HAP-1 (cell line): ENCODE measurements at places on chromosomes 2 and 18.

DNA sequence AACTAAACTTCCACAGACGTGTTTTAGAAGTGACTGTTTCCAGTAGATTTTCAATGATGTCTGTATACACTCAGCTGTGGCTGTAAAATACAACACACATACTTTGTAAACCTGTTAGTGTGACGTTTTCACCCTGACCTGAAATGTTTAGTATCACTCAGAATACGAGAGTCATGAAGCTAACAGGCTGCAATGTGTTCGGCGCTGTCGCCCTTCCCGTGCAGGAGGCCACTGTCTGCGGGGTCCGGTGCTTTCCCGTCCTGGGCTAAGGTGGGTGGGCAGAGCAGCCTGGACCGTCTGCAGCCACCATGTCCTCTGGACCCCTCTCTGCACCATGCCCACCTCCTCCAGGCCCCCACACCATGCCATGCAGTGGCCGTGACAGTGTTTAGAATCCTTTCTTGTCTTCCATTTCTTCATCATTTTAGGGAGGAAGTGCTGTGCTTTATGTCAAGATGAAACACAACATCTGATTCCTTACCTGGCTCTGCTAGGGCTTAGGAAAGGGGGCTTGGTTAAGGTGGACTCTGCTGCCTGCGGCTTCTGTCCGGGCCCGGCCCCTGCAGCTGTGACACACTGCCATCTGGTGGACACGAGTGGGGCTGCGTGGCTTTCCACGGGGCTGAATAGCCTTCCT is 53.8 kb upstream of the RBM44 start:
- DNase-seq = peak; percentile 31

DNA sequence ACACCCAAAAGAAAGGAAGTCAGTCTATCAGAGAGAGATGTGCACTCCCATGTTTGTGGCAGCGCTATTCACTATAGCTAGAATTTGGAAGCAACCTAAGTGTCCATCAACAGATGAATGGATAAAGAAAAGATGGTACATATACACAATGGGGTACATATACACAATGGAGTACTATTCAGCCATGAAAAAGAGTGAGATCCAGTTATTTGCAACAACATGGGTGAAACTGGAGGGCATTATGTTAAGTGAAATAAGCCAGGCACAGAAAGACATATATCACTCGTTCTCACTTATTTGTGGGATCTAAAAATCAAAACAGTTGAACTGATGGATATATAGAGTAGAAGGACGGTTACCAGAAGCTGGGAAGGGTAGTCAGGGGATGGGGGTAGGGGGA is 99.9 kb upstream of the ZNF516 start:
- no peak for DNase-seq

DNA sequence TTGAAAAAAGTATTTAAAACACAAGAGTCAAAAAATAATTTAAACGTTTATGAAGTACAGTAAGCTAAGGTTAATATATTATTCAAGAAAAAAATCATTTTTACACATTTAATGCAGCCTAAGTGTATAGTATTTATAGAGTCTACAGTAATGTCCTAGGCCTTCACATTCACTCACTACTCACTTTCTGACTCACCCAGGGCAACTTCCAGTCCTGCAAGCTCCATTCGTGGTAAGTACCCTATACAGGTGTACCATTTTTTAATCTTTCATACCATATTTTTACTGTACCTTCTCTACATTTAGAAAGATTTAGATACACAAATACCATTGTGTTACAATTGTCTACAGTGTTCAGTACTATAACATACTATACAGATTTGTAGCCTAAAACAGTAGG is 20.9 kb upstream of the RPRD1A start:
- no peak for DNase-seq

DNA sequence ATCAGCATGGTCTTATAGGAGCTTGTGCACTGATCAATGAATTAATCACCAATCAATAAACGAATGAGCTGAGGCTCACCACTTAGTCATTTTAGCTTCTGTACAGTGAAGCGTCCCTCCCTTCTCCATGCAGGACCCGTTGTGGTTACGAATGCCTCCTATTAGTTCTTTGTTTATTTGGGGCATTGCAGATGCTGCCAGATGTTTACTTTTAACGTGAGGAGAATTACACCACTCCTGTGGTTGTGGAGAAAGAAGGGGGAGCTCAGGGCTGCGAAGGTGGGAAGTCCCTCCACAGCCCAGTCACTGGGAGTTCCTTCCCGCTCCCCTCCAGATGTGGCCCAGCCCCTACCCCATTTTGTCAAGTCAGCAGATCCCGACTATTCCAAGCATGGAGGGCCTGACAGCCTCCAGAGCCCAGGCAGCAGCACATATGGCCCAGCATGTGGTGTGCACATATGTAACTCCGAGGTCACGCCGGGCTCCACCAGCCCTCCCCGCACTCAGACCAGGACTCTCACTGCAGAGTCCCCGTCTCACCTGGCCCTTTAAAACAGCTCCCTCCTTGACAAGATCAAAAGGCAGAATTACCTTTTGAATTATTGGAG is 20.9 kb downstream of the PKDCC start:
- no peak for DNase-seq

DNA sequence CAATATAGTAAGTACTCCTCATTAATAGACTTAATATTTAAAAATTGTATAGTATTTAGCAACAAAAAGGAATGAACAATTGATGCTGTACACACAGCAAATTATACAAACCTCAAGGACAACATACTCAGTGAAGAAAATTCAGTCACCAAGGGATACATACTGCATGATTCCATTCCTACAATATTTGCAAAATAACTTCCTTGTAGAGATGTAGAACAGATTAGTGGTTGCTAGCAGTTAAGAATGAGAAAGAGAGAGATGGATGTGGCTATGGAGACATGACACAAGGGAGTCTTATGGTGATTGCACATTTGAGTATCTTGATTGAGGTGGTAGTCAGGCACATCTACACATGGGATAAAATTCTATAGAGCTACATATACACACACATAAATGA is 26.0 kb downstream of the COL3A1 start:
- no peak for DNase-seq

- DNase-seq = no peak
These were observed 69.0 kb downstream of the RBM43 start for GRCh38 chr2:151192681-151193080.

- no peak for DNase-seq
These were observed 194.7 kb downstream of the BABAM2 start for GRCh38 chr2:28085201-28085600.

DNA sequence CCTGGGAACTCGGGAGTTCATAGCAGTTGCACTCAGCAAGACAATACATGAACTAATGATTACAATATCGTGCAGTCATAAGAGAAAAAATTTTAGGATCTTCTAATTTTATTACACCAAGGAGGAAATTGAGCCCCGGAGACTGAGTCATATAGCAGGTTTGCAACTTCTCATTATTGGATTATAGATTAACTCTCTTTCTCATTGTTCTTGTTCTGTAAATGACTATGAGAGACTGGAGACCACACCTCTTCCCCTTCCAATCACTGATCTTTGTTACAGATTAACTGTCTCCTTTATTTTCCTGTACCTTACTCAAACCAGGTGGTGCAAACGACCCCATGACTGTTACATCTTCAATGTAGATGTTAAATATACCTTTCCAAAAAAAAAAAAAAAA is 435.8 kb upstream of the DDX18 start:
- DNase-seq = no peak

GRCh38 chr2:143379955-143380354 is 250.7 kb downstream of the ARHGAP15 start:
- no peak for DNase-seq

- no peak for DNase-seq
These were observed 96.4 kb upstream of the MSTN start for GRCh38 chr2:190158798-190159434.

- no peak for DNase-seq
These were observed 114.9 kb upstream of the OSR1 start for GRCh38 chr2:19473350-19473749.

GRCh38 chr2:39838589-39838988 is 59.5 kb upstream of the THUMPD2 start:
- no peak for DNase-seq

DNA sequence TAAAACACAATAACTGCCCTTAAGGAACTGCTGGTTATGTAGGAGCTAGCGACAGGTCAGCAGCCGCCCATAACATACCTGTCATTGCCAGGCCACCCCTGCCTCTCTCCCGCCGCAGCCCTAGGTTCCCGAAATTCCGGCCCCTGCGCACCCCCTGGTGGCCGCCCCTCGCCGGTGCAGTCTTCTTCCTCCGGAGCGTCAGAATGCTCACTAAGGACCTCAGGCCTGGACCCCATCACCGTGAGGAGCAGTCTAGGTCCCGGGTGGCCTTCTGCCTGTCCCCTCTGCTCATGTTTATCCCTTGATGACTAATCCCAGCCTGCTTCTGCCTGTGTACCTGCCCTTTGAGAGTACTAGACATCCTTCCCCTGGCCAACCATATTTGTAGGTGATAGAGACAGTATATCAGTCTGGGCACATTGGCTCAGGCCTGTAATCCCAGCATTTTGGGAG is 115.7 kb upstream of the SLC1A4 start:
- peak; percentile 90 for DNase-seq

DNA sequence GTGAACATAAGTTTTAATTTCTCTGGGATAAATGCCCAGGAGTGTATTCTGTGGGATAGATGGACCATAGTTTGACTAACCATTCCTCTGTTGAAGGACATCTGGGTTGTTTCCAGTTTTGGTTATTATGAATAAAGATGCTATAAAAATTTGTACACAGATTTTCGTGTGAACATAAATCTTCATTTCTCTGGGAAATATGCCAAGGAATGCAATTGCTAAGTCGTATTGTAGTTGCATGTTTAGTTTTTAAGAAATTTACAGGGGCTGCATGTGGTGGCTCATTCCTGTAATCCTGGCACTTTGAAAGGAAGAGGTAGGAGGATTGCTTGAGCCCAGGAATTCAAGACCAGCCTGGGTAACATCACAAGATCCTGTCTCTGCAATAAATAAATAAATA is 6.9 kb upstream of the SLC11A1 start:
- DNase-seq = no peak

DNA sequence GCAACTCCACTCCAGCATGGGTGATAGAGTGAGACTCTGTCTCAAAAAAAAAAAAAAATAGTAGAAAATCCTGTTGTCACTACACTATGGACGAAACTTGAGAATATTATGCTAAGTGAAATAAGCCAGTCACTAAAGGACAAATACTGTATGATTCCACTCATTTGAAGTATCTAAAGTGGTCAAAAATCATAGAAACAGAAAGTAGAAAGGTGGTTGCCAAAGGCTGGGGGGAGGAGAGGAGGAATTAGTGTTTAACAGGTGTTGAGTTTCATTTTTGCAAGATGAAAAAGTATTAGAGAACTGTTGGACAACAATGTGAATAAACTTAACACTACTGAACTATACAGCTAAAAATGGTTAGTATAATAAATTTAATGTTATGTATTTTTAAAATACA is 18.8 kb upstream of the RMP24 start:
- no peak for DNase-seq

GRCh38 chr2:9685637-9686036 is 54.8 kb upstream of the YWHAQ start:
- no peak for DNase-seq

DNA sequence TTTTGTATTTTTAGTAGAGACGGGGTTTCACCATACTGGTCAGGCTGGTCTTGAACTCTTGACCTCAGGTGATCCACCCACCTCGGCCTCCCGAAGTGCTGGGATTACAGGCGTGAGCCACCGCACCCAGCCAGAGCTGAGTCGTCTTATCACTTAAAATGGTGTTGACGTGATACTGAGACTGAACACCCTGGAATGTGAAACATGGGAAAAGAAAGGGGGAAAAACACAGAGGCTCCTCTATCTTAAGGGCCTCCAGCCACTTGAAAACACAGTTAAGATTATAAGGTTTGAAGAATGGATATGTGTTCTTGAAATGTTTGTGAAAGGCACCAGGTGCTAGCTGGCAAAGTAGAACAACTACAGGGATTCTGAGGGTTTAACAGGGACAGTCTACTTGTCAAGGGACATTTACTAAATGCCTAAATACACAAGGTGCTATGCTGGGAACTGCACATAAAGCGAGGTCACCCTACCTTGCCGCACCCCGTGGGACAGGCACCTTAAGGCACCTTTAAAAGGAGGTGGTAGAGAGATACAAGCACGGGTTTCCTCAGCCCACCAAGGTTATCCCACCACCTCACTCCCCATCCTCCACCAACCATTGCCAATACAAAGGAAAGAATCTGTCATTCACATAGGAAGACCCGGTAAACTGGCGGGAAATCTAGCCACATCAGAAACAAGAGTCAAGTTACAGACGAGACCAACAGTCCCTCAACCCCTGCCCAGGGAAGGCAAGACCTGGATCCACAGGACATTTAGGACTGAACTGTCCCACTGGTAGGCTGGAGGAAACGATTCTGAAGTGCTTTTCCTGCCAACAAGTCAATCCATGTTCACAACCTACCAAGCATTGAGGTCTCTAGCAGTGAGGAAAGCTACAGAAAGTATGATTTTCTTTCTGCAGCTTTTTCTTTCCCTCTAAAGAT is 43.4 kb downstream of the STK39 start:
- peak; percentile 26 for DNase-seq

DNA sequence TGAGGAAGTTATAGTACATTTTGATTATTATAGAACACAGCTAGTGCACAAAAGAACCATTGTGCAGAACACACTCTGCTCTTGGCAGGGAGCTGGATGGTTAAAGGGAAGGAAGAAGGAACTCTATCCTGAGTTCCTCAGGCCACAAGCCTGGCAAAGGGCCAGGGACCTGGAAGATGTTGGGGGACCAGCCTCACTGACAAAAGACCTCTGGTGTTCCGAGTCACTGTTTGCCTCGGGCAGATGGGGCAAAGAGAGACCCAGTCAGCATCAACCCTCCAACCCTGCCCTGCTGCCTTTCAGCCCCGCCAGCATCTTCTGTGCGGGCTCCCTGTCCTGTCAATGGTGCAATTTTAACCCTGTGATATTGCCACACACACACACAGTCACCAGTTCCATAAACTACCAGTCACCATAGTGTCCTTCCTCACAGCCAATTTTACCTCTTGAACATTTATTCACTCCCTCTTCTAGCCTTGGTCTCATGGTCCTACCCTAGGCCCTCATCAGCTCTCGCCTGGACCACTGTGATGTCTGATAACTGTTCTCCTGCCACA is 21.9 kb downstream of the NEMP2 start:
- no peak for DNase-seq

DNA sequence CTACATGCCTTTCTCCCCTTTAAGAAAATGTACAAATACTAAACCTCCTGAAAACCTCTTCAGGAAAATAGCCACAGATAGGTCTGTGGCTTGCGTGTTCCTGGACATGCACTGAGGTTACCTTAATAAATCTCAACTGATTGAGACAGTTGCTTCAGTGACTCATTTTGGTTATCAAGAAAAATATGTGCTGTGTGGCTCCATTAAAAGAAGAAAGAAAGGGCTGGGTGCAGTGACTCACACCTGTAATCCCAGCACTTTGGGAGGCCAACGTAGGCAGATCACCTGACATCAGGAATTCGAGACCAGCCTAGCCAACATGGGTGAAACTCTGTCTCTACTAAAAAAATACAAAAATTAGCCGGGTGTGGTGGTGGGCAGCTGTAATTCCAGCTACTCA is 27.1 kb downstream of the CREG2 start:
- no peak for DNase-seq

DNA sequence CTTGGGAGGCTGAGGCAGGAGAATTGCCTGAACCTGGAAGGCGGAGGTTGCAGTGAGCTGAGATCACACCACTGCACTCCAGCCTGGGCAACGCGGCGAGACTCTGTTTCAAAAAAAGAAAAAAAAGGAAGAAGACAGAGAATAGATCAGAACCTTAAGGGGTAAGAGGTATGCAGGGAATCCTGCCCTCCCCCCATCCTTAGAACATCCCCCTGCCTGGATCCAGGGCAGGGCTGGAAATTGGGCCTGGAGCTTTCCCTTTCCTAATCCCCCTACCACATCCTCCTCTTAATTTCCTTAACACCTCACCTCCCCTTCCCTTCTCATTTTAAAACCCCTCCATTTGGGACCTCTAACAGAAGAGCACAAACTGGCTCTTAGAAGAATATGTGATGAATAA is 56.5 kb downstream of the RNU4ATAC start:
- DNase-seq = no peak
